ENCODE measurements at places on chromosomes 16 and 17.

DNA sequence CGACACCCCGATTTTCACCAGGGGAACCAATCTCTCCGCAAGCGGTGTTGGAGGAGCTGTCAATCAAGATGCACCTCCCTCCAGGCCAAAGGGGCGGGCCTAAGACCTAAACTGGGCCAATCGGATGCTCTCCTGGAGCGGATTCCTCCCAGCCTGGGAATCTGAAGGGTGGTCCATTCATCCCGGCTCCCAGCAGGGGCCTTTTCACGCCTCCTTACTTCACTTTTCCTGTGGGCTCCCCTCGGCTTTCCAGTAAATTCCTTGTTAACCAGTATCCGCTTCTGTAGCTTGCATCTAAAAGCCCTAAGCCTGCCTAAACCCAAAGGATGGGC is 17.1 kb downstream of the C16orf74 start:
- no peak for DNase-seq

- no peak for DNase-seq
These were observed 16.9 kb upstream of the CDRT15L2 start for GRCh38 chr17:20562587-20562986.

- DNase-seq = peak; percentile 81
These were observed 31.2 kb downstream of the CTU2 start for GRCh38 chr16:88737298-88738150.

DNA sequence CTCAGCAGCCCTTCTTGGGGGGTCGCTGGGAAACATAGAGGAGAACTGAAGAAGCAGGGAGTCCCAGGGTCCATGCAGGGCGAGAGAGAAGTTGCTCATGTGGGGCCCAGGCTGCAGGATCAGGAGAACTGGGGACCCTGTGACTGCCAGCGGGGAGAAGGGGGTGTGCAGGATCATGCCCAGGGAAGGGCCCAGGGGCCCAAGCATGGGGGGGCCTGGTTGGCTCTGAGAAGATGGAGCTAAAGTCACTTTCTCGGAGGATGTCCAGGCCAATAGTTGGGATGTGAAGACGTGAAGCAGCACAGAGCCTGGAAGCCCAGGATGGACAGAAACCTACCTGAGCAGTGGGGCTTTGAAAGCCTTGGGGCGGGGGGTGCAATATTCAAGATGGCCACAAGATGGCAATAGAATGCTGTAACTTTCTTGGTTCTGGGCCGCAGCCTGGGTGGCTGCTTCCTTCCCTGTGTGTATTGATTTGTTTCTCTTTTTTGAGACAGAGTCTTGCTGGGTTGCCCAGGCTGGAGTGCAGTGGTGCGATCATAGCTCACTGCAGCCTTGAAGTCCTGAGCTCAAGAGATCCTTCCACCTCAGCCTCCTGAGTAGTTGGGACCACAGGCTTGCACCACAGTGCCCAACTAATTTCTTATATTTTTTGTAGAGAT is 3.4 kb downstream of the STH start:
- peak; percentile 75 for DNase-seq

- no peak for DNase-seq
These were observed 23.9 kb upstream of the FASN start for GRCh38 chr17:82121660-82122629.

DNA sequence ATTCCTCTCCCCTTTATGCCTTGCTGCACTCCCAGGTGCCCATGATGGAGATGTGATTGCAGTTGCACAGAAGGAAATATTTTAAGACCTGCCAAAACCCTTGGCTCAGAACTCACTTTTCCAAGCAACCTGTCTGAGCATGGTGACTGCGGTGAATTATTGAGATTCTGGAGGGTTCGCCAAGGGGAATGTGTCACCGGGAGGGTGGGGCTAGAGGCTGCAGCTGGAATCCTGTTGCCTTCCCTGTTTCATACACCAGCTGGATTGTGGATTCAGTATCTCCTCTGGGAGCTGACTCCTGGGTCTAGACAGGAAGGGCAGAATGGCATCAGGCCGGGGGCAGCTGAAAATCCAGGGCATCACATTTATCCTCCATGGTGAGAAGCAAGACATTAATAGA is 527.2 kb downstream of the TMEM114 start:
- DNase-seq = no peak

GRCh38 chr16:87161822-87162676 is 155.1 kb downstream of the C16orf95 start:
- DNase-seq = no peak

GRCh38 chr16:48231727-48232492 is 12.2 kb upstream of the LONP2 start:
- DNase-seq = peak; percentile 18

GRCh38 chr17:44864831-44865230 is 17.1 kb downstream of the HIGD1B start:
- DNase-seq = no peak

DNA sequence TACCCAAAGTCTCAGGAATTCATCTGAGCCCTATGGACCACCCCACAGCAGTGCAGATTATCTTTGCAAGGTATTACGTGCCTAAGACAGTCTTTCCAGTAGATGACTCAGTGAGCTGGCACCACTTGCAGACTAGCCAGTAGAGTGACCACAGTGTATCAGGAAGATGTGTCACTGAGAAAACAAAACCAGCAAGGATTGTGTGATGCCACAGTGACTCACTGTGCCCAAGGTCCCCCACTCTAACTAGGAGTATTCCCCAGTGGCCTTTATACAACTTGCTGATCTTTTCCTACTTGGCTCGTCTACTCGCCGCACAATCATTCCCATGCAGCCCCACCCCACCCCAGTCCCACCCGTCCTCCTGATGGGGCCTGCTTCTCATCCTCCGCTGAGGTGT is 26.8 kb upstream of the PRKCA start:
- DNase-seq = peak; percentile 46

DNA sequence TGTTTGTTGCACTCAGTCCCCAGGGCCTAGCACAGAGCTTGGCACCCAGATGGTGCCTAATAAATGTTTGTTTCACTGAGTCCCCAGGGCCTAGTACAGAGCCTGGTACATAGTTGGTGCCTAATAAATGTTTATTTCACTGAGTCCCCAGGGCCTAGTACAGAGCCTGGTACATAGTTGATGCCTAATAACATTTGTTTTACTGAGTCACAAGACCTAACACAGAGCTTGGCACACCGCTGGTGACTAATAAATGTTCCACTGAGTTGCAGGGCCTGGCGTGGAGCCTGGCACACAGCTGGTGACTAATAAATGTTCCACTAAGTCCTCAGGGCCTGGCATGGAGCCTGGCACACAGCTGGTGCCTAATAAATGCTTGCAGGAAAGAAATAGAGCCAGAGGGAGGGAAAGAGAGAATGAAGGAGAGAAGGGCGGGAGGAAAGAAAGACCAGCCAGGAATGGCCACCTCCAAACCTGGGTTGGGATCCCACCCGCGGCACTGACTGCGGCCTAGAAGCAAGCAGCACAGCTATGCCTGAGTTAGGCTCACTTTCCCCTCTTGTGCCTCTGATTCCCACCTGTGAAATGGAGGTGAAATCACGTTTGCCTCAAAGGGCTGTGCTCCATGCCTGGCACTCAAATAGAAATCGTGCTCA is 7.5 kb downstream of the SLC5A11 start:
- DNase-seq = no peak

DNA sequence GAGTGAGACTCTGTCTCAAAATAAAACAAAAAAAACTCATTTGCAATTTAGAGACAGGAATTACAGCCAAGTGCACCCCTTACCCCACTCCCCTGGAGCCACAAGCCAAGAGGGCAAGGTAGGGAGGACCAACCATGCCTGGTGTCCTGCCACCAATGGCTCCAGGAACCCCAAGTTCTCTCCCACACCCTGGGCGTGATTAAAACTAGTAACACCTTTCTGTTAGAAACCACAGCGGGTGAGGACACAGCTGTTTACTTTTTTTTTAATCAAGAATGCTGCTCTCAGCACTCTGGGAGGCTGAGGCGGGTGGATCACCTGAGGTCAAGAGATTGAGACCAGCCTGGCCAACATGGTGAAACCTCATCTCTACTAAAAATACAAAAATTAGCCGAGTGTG is 38.1 kb downstream of the ANKRD11 start:
- no peak for DNase-seq

DNA sequence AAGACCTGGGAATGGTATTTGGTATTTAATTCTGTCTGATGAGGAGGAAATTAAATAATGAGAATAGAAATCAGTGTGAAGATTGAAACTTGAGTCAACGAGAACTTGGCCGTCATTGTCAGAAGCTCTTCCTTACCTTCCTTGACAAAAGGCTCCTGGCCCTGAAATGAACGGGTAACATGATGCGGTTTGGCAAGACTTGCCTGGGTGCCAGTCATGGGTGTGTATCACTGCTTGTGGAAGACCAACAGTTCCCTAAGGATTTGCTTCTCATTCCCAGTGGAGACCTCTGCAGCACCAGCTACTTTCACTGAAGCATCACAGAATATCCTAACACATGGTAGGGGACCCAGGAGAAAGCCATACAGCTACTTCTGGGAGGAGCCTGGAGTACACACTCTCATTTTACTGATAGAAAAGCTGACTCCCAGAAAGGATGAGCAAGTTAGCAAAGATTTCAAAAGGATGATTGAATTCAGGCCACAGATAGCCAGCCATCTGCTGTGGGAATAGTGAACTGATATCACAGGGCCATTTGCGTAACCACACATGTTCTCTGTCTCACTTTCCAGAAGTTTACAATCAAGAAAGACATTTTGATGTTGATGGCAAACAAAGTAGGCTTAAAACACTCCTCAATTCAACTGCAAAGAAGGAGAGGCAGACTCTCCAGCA is 258.1 kb upstream of the SALL1 start:
- no peak for DNase-seq

- DNase-seq = peak; percentile 65
These were observed 7.3 kb downstream of the PMFBP1 start for GRCh38 chr16:72164691-72165090.

DNA sequence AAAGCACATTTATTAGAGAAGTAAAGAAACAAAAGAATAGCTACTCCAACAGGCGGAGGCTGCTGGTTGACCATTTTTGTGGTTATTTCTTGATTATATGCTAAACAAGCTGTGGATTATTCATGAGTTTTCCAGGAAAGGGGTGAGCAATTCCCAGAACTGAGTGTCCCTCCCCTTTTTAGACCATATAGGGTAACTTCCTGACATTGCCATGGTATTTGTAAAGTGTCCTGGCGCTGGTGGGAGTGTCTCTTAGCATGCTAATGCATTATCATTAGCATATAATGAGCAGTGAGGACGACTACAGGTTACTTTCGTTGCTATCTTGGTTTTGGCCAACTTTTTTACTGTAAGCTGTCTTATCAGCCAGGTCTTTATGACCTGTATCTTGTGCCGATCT is 12.2 kb upstream of the HS3ST4 start:
- no peak for DNase-seq

DNA sequence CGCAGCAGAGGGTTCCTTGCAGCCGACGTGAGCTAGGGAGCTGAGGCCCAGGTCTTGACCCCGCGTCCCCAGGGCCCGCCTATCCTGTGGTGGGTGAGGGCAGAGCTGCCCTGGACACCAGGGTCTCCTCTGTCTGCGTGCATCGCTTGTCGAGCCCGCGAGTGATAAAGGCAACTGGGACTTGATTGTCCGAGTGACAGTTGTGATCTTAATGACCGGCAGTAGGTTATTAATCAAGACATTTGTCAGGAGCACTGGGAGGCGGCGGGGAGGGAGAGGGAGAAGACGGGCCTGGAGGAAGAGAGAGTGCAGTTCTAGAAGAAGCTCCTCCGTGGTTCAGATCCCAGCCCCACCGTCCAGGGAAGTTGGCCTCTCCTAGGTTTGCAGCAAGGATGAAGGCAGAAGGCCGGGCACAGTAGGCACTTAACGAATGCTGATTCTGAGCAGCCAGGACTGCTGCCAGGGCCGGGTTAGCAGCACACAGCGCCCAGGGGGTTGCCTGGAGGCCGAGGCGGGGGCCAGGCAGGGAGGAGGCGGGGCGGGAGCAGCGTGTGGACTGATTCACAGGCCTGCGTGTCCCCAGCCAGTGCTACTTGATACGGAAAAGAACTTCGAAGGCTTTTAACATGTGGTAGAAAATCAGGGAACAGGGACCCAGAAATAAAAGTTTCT is 11.3 kb upstream of the GSE1 start:
- DNase-seq = peak; percentile 76

GRCh38 chr16:63653044-63653839 is 1468.6 kb downstream of the CDH11 start:
- peak; percentile 78 for DNase-seq

DNA sequence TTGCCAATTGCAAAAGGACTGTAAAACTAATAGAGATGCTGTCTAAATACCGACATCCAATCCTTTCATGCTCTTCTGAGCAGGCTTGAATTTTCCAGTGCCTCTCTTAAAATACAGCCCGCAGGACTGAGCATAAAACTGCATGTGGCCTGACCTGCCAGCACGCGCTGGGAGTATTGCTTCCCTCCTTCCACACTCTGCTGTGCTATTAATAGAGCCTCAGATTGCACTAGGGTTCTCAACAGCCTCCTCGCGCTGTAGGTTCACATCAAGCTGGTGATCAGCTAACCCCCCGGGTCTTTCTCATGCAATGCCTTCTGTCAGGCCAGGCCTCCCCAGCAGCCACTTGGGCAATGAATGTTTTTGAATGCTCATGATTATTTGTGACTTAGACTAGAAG is 14.2 kb upstream of the MSI2 start:
- peak; percentile 72 for DNase-seq

- no peak for DNase-seq
These were observed 175.5 kb upstream of the SDK2 start for GRCh38 chr17:73819440-73820395.

DNA sequence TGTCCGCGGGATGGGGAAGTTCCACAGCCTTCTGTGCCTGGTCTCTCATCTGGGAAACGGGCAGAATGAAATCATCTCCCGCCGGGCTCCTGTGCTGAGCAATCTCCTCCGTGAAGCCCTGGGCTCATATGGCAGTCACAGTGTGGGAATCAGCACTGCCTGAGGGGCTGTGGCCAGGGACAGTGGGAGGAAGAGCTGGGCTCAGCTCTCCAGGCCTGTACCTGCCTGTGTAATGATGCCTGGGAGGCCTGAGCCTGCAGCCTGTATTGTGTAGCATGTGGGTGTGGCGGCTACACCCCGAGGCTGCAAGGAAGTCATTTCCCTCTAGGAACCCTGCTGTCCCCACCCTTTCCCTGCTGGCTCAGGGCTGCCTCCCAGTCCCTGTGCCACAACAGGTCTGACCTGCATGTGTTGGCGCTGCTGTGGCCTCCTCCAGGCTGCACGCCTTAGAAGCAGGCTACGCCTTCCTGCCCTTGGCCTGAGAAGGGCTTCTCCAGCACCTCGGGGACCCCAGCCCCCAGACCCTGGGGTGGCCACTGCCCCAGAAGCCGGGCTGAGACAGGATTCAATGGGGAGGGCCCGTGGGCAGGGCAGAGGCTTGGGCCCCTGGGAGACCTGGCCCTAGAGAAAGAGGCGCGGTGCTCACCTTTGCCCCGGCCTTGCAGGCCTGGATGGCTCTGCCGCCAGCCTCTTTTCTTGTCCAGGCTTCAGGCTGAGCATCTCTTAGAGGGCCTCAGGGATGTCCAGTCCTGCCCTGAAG is 2.1 kb downstream of the ITGB4 start:
- DNase-seq = peak; percentile 75

- no peak for DNase-seq
These were observed 13.1 kb downstream of the KRT37 start for GRCh38 chr17:41411072-41411840.
